ENCODE measurements at places on chromosomes 3 and 15.

DNA sequence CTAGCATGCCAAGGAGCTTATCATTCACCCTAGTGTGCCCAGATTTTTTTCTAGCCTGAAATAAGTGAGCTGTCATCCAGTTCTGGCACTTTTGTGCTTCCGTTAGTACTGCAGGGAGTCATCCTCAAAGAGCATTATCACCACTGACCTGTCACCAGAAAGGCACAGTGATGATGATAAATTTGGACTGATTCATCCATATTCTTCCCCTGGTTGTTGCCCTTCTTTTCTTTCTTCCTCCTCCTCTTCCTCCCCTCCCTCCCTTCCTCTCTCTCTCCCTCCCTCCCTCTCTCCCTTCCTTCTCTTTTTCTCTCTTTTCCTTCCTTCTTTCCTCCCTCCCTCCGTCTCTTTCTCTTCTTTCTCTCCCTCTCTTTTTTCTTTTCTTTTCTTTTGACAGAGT lies 21.3 kb downstream of the SLC35G2 start:
- H3K36me3 ChIP-seq, result peaks cover 1% of the 10 kb centered on the region
- H3K4me1 ChIP-seq, result no peaks in the 10 kb centered on the region
- no peaks in the 10 kb centered on the region for H3K27me3 ChIP-seq
- DNase-seq, result no peak

GRCh38 chr3:52262447-52262846 lies 16.0 kb downstream of the WDR82 start:
- no peak for DNase-seq
- no peak overlapping the region for H3K27ac ChIP-seq
- peaks cover 55% of the 10 kb centered on the region for H3K36me3 ChIP-seq

DNA sequence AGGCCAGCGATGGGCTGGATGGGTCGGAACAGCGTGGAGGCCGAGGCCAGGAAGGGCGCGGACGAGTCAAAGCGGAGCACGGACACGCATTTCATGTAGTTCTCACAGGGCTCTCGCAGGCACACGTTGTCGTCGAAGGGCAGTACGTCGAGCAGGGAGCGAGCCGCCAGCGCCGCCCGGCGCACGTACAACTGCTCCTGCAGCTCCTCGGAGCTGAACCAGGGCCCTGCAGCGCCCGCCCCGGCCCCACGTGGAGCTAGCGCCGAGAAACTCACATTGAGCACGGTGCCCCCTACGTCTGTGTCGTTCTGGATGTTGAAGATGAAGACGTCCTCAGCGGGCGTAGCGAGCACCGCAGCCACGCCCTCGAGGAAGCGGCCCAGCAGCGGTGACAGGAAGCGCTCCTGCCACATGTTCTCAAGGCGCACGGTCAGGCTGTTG lies 5.8 kb downstream of the CELSR3 start:
- no peaks in the 10 kb centered on the region for H3K36me3 ChIP-seq
- peak overlapping the region; percentile 45 for H3K4me3 ChIP-seq
- H3K27me3 ChIP-seq, result peaks cover 10% of the 10 kb centered on the region
- H3K27ac ChIP-seq, result no peak overlapping the region
- no peaks in the 10 kb centered on the region for H3K4me1 ChIP-seq
- DNase-seq, result no peak

DNA sequence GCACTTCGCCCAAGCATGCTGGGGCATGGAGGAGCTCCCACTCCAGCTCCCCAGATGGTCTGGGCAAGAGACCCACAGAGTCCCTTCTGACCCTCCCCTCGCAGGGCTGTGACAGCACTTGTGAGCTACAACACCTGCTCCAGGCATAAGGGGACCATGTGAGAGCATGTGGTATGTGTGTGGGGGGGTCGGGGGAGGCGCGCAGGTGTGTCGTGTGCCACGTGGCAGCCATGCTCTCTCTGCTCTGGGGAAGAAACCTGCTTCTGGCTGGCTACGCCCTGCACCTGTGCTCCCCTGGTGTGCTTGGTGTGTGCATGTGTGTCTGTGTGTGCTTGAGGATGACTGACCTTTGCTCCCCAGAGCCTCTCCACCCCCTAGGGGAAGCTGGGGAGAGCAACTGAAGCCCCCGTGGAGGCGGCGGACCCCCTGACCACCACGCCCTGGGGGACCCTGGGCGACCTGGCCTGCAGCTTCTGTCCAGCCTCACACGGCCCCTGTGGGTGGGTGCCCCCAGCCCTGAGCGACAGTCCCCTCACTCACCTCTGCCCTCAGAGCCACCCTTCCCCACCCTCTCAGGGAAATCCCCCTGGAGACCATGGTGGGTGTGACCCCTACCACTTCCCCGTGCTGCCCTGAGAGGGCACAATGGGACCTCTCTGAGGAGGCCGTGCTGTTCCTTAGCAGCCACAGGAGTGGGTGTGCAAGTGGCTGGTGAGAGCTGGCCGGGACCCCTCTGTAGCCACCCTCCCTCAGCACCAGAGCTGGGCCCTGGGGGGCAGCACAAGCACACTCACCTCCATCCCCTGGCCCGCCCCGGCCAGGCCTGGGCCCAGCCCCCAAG lies 16.6 kb upstream of the SEC13 start:
- H3K4me1 ChIP-seq, result no peaks in the 10 kb centered on the region
- no peak for DNase-seq
- H3K27ac ChIP-seq, result no peak overlapping the region
- no peak overlapping the region for H3K4me3 ChIP-seq

- no peaks in the 10 kb centered on the region for H3K36me3 ChIP-seq
- H3K27me3 ChIP-seq, result no peaks in the 10 kb centered on the region
- no peak for DNase-seq
- H3K27ac ChIP-seq, result no peak overlapping the region
- H3K4me3 ChIP-seq, result no peak overlapping the region
Measured at GRCh38 chr15:96230526-96231181, 99.8 kb upstream of the NR2F2 start.

DNA sequence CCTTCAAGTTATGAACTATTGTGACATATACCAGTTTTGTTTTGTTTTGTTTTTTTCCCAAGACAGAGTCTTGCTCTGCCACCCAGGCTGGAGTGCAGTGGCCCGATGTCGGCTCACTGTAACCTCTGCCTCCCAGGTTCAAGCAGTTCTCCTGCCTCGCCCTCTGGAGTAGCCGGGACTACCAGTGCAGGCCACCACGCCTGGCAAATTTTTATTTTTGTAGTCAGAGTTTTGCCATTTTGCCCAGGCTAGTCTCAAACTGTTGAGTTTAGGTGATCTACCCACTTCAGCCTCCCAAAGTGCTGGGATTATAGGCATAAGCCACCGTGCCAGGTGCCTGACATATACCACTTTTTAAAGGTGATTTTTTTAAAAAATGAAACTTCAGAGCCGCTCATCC lies 74.6 kb downstream of the ARRDC4 start:
- H3K4me3 ChIP-seq, result no peak overlapping the region
- no peaks in the 10 kb centered on the region for H3K27me3 ChIP-seq
- H3K4me1 ChIP-seq, result no peaks in the 10 kb centered on the region
- H3K36me3 ChIP-seq, result no peaks in the 10 kb centered on the region
- DNase-seq, result no peak
- no peak overlapping the region for H3K27ac ChIP-seq

DNA sequence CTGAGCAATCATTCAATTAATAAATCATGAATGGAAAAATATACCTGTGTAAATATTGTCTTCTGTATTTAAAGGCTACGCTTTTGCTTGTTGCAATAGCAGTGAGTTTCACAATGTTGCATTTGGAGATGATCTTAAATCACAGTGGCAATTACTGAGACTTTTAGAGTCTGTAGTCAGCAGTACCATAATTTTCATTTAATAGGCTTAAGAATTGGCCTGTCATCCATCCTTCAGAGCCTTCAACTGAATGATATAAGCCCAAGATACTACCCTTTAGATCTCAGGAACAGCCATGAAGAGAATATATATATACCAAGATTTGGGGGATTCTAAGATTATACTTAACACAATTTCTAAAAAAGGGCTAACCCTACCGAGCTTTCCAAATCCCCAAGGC lies 458.1 kb downstream of the GBE1 start:
- H3K27ac ChIP-seq, result no peak overlapping the region
- no peak overlapping the region for H3K4me3 ChIP-seq
- H3K27me3 ChIP-seq, result no peaks in the 10 kb centered on the region
- no peaks in the 10 kb centered on the region for H3K4me1 ChIP-seq
- DNase-seq, result no peak

- no peak for DNase-seq
- H3K27me3 ChIP-seq, result no peaks in the 10 kb centered on the region
- no peak overlapping the region for H3K4me3 ChIP-seq
- H3K27ac ChIP-seq, result no peak overlapping the region
- peaks cover 48% of the 10 kb centered on the region for H3K36me3 ChIP-seq
Measured at GRCh38 chr3:52405066-52405465, 39.8 kb downstream of the SEMA3G start.

DNA sequence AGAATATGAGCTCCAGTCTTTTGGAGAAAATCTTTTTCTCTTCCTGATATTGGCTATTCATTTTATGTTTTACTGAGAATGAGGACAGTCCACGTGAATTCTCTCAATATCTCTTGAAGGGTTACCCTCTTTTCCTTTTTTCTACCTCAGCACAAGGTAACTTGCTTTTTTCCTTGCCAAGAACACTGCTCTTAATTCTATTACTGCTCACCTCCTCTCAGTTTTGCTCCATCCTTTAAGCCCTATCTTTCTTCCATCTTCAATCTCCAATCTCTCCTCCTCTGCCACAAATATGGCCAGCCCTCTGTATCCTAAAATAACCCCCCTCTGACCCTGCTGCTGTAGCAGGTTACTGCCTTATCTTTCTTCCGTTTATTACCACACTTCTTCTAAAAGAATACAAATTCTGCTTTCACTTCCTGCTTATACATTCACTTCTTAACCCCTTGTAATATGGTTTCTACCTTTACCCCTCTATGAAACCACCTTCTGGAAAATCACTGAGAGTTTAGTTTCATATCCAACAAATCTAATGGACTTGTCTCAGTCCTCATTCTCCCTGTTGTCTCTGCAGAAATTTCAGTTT lies 89.0 kb downstream of the NFKBIZ start:
- no peaks in the 10 kb centered on the region for H3K27me3 ChIP-seq
- no peaks in the 10 kb centered on the region for H3K36me3 ChIP-seq
- no peak overlapping the region for H3K4me3 ChIP-seq
- peak overlapping the region; percentile 9 for H3K27ac ChIP-seq
- no peak for DNase-seq

DNA sequence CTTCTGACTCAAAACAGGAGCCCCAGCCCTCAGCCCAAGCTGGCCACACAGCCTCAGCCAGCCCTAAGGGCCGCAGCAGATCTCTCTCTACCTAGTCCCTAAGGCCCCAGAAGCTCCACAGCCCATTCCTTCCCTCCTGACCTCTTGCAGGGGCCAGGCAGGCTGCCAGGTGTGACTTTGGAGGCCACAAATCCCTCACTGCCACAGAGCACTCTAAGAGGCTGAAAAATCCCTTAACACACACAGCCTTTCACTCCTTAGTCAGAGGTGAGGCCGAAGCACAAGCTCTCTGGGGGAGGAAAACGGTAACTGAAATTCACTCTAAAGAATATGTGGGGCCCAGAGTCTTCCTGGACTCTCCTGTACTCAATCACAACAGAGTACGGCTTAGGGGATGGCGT lies 23.3 kb downstream of the LRRC2 start:
- H3K27me3 ChIP-seq, result no peaks in the 10 kb centered on the region
- H3K36me3 ChIP-seq, result no peaks in the 10 kb centered on the region
- DNase-seq, result no peak
- H3K4me1 ChIP-seq, result peaks cover 3% of the 10 kb centered on the region
- no peak overlapping the region for H3K4me3 ChIP-seq

All from lung (tissue), 17 donors.